NCI-H1436 treated with DMSO at 0.1 percent for 48 hours (cell line): ENCODE measurements at places on chromosomes 1 and 21.

DNA sequence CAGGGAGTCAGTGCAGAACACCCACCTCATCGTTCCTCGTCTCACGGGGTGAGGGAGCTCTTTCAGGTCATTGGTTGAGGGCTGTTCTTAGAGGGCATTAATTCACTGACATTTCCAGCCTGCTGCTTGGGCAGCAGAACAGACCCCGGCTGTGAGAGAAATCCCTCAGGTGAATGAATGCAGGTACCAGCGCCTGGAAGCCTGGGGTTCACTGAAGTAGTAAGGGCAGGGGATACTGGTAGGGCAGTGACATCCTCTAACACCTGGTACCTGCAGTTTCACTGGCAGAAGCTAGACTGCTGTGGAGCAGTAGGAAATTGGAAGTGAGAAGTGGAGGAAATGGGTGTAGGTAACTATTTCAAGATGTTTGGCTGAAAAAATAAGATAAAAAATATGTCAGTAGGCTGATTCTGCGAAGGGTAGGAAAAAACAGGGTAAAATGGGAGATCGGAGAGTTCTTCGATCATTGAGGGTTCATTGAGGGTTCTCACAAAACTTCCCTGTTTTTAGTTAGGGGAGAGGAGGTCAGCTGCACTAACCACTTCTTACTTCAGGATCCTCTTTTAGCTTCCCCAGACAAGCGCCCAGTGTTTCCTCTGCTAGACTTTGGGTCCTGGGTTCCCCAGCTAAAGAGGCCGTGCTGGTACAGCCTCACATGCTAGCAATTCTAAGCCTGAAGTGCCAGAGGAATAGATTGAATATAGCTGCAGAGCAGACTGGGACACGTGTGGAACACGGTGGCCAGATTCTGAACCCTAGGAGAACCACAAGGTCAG lies 55.2 kb downstream of the RNF220 start:
- no peak for DNase-seq

DNA sequence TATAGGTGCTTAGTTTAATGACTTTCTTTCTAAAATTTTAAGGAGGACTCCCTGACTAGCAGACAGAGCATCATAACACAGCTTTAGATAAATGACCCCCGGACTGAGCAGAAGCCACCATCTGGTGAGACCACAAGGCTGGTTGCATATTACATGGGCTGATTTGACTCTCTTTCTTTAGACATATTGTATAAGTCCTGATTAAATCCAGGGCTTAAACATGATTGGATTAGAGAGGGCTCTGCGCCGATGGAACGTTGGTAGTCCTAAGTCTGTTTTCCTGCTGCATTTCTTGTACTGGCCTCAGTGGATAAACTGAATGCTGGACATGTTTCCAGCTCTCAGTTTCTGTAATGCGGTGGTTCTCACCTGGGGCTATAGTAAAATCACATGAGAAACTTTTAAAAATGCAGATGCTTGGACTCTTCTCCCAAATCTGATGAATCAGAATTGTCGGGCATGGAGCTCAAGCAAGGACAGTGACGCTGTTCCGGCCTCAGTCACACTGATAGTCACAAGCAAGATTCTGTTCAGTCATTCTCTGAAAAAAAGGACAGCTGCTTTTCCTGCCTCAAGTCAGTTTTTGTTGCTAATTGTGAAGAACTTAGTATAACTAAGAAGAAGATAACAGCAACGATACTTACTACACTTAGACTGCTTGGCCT lies 16.6 kb downstream of the DDI2 start:
- no peak for DNase-seq

- DNase-seq = no peak
Observed at GRCh38 chr21:35873441-35873840, 186.9 kb downstream of the SETD4 start.

DNA sequence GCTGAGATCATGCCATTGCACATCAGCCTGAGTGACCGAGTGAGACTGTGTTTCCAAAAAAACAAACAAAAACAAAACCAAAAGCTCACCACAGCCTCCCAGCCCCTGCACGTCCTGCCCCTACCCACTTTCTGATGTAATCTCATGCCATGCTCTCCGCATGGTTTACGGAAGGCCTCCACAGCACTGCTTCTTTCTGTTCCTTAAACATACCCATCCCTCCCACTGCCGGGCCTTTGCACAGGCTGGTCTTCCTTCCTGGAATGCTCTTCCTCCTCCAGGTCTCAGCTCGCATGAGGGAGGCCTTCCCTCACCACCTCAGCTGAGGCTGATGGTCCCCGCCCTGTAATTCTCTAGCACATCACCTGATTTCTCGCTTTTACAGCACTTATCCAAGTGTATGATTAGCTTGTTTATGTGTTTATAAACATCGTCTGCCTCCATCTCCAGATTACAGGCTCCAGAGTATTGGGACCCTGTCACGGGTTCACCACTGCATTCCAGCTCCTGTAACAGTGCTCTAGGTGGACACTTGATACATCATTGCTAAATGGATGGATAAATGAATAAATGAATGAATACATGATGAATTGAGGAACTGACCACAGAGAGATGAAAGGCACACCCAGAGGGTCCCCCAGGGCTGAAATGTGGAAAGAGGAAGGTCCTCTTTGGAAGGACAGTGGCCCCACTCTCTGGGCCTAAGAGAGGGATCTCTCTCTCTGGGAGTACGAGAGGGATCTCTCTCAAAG lies 22.1 kb downstream of the TCEA3 start:
- DNase-seq = no peak

GRCh38 chr1:25253911-25254310 lies 6.7 kb upstream of the RSRP1 start:
- no peak for DNase-seq

- no peak for DNase-seq
Observed at GRCh38 chr21:26810266-26810665, 34.9 kb downstream of the ADAMTS1 start.

DNA sequence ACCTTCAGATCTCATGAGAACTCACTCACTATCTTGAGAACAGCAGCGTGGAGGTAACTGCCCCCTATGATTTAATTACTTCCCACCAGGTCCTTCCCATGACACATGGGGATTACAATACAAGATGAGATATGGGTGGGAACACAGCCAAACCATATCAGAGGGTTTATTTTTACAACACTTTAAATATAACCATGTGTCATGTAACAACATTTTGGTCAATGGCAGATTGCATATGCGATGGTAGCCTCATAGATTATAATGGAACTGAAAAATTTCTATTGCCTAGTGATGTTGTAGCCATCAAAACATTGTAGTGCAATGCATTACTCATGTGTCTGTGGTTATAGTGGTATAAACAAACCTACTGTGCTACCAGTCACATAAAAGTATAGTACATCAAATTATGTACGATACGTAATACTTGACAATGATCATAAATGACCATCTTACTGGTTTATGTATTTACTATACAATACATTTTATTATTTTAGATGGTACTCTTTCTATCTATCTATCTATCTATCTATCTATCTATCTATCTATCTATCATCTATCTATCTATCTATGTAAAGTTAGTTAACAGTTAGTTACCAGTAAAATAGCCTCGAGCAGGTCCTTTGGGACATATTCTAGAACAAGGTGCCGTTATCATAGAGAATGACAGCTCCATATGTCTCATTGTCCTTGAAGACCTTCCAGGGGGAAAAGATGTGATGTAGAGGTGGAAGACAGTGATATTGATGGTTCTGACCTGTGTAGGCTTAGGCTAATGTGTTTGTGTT lies 12.6 kb upstream of the S100B start:
- DNase-seq = no peak

DNA sequence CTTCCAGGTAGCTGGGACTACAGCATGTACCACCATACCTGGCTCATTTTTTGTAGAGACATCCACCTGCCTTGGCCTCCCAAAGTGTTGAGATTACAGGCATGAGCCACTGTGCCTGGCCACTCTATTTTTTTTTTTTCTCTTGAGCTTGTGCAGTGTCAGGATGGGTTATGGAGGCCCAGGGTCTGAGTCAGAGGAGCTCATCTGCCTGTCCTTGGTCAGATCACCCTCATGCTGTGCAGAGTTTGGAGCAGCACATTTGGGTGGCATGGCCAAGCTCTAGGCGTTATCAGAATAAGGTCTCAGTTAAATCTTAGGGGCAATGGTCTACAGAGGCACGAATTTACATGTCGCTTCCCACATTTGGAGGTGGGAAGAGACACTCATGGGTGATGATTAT lies 16.9 kb downstream of the METTL13 start:
- no peak for DNase-seq

GRCh38 chr21:34112316-34113033 lies 39.1 kb downstream of the MRPS6 start:
- no peak for DNase-seq

DNA sequence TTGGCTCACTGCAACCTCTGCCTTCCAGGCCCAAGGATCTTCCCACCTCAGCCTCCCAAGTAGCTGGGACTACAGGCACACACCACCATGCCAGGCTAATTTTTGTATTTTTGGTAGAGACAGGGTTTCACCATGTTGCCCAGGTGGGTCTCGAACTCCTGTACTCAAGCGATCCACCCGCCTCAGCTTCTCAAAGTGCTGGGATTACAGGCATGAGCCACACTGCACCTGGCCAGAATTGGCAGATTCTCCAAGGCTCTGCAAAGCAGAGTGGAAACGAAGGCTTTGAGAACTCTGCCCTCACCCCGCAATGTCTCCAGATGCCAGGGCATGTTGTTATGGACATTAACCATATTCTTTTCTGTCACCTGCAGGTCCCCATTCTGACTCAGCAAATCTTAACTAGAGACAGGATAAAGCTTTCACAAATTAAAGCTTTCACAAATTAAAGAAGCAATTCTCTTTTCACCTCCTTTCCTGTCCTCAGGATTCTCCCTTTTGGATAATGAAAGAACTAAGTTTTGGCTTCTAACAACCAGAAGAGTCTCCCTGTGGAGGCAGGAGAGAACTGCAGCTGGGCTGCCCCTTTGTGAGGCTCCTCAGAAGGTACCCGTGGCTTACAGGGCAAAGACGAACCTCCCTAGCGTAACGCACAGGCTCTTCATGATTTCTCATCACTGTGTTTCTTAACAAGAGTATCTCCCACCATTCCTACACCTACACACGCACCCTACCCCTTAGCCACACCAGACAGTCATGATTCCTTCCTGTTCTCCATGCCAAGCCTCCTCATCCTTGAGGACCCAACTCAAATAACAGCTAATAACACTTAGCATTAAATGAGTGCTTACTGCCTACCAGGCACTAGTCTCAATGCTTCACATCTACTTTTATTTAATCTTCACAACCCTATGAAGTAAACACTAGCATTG lies 29.8 kb downstream of the GPA33 start:
- no peak for DNase-seq

DNA sequence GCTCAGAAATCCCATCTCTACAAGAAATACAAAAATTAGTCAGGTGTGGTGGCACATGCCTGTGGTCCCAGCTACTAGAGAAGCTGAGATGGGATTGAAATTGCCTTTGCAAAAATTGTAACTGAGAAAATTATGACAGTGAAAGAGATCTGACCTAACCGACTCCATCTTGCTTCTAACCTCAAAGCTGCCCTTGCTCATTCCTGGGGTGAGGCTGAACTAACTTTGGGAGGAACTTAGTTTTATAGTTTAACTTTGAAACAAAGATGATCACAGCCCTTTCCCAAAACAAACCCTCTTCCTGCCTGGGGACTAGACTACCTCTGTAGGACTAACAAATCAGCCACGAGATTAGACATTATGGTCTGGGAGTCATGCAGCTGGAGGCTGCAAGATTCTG lies 33.8 kb upstream of the ERO1B start:
- DNase-seq = no peak

- DNase-seq = no peak
Observed at GRCh38 chr1:243496187-243496646, 240.4 kb downstream of the SDCCAG8 start.

DNA sequence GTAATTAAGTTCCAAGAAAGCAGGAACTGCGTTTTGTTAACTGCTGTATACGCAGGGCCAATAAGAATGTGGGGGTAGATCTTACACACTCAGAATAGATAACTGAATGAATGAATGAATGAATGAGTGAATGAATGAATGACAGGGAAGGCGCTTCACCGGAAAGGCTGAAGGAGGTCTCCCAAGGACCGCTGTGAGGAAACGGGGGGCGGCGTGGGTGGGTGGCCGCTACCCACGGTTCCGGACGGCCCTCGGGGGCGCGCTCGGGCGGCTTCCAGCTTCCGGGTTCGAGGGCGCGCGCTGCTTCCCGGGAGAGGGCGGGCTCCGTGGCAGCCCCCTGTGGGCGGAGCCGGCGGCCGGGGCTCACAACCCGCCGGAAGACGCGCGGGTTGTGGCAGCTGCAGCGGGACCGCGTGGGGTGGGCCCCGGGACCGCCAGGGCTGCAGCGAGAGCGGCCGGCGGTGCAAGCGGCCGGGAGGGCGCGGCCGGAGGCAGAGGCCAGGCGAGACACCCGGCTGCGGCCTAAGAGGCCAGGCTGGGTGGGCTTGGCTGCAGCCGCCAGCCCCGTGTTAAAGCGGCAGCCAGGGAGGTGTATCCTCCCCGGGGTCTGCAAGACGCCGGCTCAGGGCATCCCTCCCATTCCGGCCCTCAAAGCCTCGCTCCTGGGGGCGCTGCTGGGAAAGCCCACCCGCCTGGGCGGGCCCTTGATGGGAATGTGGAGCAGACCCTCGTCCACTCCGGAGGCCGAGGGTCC lies at the start of gene ZFP69:
Gene ZFP69, plus strand, starts transcription at position 367 of the 754 bp plus-strand sequence. CDS start 2,072 bp downstream, outside the sequence.
- DNase-seq = no peak

- no peak for DNase-seq
Observed at GRCh38 chr1:183989078-183989577, 48.4 kb downstream of the COLGALT2 start.

DNA sequence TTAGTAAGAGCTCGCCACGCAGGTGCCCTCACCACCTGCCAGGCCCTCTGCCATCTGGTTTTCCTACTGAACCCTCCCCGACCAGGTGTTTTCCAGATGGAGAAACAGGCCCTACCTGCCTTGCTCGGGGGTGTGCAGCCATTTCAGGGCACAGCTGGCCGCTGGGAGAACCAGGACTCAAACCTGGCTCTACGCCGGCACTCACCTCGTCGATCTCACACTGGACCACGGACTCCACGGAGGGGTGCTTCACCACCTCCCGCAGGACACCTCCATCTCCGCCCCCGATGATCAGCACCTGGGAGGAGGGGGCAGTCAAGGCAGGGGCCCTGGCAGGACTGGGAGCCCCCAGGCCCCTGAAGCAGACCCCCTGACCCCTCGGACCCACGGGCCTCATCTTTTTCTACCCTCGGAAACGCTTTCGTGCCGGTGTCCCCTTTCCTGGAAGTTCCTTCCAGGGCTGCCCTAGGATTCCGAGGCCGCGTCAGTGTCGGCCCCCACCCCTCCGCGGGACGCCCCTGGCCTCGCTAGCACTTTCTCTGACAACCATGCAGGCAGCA lies 1.1 kb downstream of the SRM start:
- DNase-seq = no peak
